ENCODE measurements at places on chromosomes 12 and 14. TPM values are rescaled to one million over a fixed set of nuclear protein-coding genes. Genes with fewer than 3 reads are reported as not detected.

RFX4 gene
- total RNA-seq = not detected

OAS2 gene
- 1.7 TPM for total RNA-seq

FLRT2 gene
- total RNA-seq = 3.6 TPM

PLCZ1 gene
- total RNA-seq = not detected

SMIM41 gene
- total RNA-seq = not detected

FAM186B gene
- total RNA-seq = 0.05 TPM

HOXC12 gene
- not detected for total RNA-seq

DNA sequence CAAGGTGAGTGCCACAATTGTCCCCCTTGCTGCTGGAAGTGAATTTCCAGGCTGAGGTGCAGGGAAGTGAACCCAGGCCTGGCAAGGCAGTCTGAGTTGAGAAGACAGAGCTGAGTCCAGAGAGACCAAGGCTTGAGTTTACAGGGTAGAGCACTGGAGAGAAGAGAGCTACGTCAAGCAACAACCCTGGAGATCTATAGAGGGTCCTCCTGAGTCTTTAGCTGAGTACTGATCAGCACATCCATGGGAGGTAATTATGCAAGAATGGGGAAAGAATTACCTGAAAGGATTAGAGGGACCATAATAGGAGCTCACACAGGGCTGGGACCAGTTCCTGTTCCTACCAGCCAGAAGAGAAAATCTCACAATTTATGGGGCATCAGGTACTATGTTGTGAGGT lies 190.7 kb downstream of the NEDD1 start:
- no peak for DNase-seq

DNA sequence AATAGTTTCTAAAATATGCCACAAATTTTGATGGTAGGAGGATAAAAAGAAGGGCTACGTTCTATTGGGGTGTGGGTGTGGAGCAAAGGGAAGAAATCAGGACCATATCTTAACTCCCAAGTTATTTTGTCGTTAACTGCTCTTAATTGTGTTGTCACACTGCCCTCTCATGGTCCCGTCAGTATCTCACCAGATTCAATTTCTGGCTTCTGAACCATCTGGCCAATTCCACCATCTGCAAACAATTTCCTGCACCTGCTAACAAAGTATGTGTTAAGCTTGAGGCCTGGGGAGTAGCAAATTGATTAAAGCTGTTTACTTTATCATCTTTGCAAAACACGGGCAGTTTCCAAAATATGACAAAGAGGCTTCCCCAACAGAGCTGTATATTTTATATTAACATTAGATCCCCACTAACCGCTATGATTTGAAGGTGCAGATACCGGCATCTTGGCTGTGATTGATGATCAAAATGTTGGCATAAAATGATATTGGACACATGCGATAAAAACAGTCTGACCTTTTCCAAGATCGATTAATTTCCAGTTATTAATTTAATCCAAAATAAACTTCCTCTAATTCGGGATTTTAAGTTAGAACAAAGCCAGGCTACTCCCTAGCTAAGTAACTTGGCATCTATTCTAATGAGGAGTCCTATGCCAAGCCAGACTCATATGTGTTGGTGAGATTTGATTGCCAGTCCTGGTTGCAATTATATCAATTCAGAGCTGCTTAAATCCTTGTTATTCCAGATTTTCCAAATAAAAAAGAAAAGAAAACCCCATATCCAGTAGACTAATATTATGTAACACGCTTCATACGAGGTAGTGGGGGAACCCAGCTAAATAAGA lies 6.9 kb upstream of the DNM1L start:
- peak; percentile 62 for DNase-seq

DNA sequence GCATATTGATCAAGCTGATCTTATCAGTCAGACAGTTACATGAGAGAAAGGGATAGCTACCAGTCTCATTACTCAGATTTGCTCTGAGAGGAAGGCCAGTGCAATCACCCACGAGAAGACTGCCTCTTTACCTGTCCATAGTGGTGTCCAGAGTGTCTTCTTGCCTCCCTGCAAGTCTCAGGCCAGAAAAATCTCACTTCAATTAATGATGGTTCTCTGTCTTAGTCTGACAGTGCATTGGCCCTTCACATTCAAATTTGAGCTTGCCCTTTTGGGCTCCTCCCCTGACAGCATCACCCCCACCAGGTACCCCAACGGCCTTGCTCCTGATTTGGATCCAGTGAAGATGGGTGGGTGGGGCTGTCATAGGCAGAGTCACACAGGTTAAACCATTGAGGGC lies at the start of gene AICDA:
AICDA (minus strand) TSS at position 231 of the 400 bp plus-strand sequence; CDS start at position 139, 92 bp downstream.
- no peak for DNase-seq

- no peak for DNase-seq
Measured at GRCh38 chr12:110658878-110659277, 30.0 kb downstream of the HVCN1 start.

DNA sequence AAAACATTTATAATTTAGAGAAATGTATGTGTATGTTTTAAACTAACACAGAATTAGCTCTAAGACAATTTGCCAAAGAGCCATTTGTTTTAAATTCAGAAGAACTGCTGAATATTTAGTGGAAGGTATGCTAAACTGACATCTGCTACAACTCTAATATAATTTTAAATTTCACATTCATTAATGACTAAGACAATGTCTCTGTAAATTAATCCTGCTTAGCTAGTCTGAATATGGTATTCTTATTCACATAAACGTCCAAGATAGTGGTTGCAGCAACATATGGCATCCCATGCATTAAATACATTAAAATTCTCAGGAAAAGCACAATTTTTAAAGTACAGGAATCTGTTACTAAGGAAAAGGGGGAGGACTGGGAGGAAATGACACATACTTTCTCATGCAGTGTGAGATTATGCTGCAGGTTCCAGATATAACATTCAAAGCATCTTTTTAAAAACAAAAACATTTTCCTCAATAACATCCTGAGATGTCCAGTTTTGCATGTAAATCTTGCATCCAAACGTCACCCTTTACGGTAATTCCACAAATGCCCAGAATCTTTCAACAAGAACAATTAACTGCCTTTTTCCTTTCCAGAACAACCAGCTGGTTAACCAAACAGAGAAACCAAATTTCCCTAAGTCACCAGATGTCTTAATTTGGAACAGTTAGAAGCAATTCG lies 26.9 kb downstream of the WDR89 start:
- DNase-seq = peak; percentile 34

GRCh38 chr12:67410246-67410645 lies 141.1 kb downstream of the CAND1 start:
- no peak for DNase-seq
